ENCODE measurements at places on chromosomes 11 and 22.
A peak's percentile ranks its signal among the peaks of the same experiment; 100 is the strongest.

- no peak for DNase-seq
These were observed 1.8 kb downstream of the SYTL2 start for GRCh38 chr11:85809191-85809590.

DNA sequence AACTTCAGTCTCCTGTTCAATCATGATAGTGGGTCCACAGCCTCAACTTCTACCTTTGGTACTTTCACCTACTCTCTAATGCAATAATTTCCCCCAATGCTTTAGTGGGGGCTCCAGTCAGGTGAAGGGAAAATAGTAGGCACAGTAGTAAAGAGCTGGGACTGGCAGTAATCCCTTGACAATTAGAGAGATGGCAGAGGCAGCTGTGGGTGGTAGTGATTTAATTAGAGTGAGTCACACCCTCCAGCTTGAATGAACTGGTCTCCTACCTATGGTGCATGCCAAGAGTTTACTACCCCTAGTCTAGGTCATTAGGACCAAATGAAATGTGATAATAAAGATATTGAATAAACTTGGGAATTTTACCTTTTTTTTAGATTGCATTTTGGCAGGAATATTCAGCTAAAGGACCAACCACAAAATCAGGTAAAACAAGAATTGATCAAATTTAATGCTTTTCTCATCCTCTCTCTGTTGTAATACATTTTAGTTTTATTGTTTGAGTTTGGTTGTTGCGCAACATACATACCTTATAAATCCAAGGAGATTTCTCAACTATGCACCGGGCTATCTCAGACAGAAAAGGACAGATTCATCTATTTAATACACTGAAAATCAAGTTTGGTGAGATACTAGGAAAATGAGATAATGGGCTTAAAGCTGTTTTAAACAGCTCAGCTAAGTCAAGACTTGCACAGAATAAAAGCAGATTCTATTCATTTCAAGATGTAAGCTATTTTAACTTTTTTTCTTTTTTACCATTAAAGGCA, 9.0 kb downstream of the PRRG4 start:
- peak; percentile 26 for DNase-seq

DNA sequence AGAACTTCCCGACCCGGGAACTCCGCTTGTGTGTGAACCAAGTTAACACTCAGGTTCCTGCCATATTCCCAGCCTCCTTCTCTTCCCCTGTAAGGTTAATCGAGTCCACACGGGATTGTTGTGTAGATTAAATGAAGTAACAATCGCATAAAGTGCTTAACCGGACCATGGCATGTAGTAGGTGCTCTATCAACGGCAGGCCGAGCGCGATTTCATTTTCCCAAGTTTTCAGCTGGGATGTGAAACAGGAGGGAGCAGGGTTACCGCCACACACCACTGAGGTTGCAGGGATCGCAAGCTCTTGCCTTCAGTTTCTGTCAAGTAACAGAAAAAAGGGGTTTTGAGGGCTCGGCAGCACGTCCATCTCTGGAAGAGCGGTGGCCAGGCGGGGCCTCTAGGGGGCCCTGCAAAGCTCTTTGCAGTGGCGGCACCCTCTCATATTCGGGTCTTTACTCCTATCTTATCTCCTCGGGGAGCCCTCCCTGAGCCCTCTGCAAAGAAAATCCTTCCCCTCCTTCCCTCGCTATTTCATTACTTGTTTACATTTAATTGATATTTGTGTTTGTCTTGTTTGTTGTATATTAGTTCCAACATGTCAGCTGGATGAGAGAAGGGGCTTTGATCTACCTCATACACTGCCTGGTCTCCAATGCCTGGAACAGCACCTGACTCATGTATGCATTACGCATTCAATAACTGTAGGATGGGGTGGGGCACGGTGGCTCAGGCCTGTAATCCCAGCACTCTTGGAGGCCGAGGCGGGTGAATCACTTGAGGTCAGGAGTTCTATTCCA, 816 bp upstream of the PLEKHA7 start:
- DNase-seq: peak; percentile 82

- DNase-seq: peak; percentile 87
These were observed 12.4 kb upstream of the DSCAML1 start for GRCh38 chr11:117809236-117810055.

DNA sequence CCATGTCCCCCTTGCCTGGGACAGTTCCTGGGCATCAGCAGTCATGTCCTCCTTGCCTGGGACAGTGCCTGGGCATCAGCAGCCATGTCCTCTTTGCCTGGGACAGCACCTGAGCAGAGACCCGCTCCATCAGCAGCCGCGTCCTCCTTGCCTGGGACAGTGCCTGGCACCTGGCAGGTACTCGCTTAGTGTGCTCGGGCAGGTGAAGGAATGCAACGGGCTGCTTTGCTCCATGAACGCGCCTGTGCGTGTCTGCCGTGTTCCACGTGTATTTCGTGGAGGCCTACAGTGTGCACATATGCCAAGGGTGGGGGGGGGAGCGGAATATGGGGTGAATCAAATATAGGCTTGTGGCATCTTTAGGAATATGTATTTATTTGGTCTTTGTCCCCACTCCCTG, 1490.7 kb downstream of the TBC1D22A start:
- no peak for DNase-seq

DNA sequence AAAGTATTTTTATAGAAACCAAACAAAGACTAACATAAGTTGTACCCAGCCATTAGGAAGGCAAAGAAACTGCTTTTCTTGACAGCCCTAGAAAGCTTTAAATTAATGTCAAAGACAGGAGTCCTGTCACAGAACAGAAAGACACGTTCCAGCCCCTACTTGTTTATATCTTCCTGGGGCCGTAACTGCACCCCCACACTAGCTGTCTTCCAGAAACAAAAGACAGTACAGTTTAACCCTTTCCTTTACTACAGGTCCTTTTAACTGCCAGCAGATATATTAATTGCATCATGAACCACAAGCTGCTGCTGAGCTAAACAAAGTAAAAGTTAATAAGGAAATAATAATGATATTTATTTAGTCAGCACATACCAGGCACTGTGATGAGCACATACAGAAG, 20.3 kb upstream of the CFAP300 start:
- DNase-seq: no peak

DNA sequence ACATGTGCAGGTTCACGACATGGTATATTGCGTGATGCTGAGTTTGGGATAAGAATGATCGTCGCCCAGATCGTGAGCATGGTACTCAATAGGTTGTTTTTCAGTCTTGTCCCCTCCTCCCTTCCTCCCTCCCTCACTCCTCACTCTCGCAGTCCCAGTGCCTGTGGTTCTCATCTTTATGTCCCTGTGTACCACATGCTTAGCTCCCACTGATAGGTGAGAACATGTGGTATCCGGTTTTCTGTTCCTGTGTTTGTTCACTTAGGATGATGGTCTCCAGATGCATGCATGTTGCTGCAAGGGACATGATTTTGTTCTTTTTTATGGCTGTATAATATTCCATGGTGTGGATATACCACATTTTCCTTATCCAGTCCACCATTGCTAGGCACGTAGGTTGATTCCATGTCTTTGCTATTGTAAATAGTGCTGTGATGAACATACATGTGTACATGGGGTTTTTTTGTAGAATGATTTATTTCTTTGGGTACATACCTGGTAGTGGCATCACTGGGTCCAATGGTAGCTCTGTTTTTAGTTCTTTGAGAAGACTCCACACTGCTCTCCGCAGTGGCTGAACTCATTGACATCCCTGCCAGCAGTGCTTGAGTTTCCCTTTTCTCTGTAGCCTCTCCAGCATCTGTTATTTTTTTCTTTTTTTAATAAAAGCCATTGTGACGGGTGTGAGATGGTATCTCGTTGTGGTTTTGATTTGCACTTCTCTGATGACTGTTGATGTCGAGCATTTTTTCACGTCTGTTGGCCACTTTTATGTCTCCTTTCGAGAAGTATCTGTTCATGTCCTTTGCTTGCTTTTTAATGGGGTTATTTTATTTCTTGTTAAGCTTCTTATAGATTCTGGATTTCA, 16.4 kb downstream of the ZBED4 start:
- no peak for DNase-seq

- DNase-seq: no peak
These were observed 77.3 kb upstream of the RCN1 start for GRCh38 chr11:32013603-32014002.

DNA sequence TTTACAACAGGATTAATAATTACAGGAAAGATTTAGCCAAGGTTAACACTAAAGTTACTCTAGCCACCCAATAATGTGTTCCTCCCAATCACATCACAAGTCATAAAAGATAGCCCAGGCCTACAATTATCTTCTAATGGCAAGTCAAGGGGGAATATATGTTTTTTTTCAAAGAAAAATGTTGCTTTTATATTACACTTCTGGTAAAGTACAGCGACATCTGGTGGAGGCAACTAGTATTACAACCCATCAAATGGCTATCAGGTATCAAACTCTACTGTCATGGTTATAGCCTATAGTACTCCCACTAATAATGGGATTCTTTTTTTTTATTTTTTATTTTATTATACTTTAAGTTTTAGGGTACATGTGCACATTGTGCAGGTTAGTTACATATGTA, 71.8 kb downstream of the XRRA1 start:
- no peak for DNase-seq

DNA sequence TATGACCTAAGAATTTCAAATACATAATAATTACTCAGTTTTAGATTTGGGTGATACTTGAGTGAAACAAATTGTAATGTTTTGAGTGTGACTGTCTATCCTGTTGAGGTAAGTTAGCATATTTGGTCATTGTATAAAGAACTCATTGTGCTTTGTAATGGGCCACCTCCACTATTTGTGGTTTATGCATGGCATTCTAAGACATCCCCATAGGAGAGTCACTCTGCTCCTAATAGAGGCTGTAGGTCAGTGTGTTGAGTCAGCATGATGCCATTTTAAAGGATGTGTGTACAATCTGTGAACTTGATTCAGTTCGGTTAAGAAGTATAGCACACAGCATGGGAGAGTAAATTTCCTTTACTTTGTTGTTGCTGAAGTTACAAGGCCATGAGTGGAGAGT, 1112.4 kb downstream of the JRKL start:
- DNase-seq: no peak

DNA sequence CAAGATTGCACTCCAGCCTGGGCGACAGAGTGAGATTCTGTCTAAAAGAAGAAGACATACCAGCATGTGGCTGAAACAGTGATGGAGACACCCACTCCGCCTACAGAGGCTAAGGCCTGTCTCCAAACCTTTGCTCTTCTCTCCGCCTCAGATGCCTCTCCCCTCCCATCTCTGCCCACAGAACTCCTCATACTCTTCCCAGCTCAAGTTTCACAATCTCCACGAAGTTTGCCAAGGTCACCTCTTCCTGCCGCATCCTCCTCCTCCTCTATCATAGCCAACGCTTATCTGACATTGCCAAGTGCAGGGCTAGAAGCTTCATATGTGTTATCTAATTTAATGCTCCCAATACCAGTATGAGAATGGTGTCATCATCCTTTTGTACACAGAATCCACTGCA, 25.9 kb upstream of the FBLN1 start:
- DNase-seq: no peak

- no peak for DNase-seq
These were observed 39.7 kb downstream of the RTL6 start for GRCh38 chr22:44458044-44459020.

DNA sequence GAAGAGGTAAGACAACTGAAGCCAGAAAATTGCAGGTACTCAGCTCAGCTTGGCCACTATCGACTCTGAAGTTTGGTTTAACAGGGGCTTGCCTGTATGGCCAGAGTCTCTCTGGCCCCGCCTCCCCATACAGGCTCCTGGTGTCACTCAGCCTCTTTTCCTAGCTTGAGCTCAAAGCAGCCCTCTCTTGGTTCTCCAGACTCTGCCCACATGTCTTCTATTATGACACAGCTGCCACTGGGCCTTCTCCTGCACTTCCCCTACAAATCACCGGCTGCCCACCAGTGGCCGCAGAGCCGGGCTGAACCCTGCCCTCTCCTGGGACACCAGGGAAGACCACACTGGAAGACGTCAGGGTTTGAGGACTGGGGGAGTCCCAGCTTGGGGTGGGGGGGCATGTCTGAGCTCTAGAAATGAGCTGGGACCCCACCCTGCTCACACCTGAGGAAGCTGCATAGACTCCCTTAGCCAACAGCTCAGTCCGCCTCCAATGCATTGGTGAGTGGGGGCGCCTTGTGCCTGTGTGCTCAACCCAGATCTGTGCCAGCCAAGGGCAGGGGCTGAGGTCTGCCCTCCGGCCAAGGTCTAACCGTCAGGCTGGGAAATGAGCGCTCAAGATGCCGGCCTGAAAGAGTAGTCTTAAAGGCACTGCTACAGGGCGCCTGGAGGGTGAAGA, 94.4 kb upstream of the LMO1 start:
- DNase-seq: no peak

GRCh38 chr11:43418197-43418596, 59.5 kb downstream of the TTC17 start:
- DNase-seq: no peak

DNA sequence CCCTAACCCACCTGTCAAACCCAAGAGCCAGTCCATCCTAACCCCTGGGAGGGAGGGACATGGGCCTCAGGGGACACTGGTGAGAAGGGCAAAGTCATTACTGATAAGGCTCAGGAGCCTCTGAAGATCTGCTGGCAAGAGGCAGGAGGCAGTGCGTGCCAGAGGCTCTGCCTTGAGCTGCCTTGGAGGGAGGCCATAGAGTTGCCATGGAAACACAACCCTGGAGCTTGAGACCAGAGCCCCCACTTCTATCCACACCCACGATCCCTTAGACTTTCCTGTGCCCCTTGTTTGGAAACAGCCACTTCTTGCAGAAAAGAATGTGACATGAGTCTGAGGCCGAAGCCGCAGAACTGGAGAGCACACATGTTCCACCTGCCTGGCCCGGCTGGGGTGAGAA, 89.7 kb upstream of the CSNK2A3 start:
- DNase-seq: no peak

DNA sequence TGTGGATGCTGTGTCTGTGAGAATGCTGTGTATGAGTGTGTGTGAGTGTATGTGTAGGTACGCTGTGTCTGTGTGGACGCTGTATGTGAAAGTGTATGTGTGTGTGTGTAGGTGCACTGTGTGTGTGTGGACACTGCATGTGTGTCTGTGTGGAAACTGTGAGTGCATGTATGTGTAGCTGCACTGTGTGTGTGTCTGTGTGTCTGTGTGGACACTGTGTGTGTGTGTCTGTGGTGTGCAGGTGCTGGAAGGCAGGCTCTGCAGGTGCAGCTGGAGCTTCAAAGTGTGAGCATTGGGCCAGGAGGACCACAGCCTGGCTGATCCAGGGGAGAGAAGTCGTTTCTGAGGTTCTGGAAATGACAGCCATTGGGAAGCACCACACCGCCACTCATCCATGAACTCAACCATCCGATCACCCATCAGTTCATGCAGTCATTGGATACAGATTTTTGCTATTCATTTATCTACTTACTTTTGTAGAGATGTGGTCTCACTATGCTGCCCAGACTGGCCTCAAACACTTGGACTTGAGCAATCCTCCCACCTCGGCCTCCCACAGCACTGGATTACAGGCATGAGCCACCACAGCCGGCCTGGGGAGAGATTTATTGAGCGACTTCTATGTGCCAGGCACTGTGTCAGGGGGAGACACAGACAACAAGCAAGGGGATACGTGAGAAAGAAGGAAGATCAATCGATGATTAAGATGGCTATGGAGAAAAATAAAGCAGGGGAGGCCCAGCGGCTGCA, 9.6 kb downstream of the TRPM5 start:
- DNase-seq: no peak

- no peak for DNase-seq
These were observed 1430.1 kb downstream of the LRRC4C start for GRCh38 chr11:40029391-40029790.

- peak; percentile 87 for DNase-seq
These were observed 6.7 kb upstream of the SYT7 start for GRCh38 chr11:61587541-61587941.

GRCh38 chr11:16096336-16096735, 260.0 kb downstream of the SOX6 start:
- no peak for DNase-seq
